ENCODE measurements at places on chromosomes 6 and 20.

- DNase-seq, result no peak
These were observed 456.0 kb upstream of the PTCHD4 start for GRCh38 chr6:48567016-48567415.

DNA sequence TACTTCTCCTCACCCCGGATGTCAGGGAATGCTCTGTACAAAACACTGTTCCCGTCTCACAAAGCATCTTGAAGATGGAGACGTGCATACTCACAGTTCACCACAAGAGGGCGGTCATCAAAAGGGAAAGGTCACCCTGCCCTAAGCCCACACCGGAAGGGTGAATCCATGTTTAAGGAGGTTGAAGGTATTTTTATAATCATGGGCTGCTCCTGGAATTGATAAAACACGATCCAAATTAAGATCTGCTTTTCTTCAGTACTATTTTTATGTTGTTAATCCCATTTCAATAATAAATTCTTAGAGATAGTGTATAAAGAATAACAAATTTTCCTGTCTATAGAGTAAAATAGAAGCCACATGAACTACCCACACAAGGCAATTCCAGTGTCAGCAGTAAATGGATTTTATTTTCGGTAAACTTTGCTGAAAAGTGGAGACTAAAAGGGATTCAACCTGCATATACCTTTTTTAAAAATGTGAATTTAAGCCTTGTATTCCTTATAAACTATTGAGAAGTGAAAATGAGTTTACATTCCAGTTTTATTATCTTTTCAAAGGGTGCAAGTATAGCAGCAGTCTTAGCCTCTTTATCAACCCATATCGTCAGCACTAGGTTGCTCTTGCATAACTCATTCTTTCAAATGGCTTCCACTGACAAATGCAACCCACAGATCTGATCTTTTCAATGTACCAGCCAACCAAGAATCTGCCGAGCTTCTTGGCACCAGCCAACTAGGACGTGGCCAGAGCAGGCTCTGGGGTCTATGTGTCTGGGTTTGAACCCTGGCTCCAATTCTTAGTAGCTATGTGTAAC lies 79.7 kb upstream of the MBOAT1 start:
- peak; percentile 83 for DNase-seq

DNA sequence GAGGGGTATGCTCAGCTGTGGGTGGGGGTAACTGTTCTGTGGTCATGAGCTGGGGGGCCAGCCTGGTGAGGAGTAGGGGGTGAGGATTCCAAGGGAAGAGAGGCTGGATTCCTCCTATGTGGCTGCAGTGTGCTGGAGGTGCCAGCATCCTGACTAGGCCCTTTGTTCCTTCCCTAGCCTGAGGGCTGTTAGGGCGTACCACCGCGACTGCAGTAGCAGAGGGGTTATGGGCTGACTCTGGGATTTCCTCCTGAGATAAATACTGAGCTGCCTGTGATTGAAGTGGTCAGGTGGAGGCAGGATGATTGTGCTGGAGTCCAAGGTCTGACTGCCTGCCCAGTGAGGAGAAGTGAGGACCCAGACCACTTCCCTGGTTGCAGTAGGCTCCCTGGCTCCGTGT lies 205.3 kb downstream of the ADGRG6 start:
- no peak for DNase-seq

- no peak for DNase-seq
These were observed 33.5 kb downstream of the ZNF184 start for GRCh38 chr6:27439371-27439770.
